Lower lobe of right lung (tissue), 2 donors: ENCODE measurements at places on chromosomes 12 and 14. TPM values are rescaled to one million over a fixed set of nuclear protein-coding genes. Genes with fewer than 3 reads are reported as not detected.

The LRIG3 gene
- 30.5 TPM for total RNA-seq

DNA sequence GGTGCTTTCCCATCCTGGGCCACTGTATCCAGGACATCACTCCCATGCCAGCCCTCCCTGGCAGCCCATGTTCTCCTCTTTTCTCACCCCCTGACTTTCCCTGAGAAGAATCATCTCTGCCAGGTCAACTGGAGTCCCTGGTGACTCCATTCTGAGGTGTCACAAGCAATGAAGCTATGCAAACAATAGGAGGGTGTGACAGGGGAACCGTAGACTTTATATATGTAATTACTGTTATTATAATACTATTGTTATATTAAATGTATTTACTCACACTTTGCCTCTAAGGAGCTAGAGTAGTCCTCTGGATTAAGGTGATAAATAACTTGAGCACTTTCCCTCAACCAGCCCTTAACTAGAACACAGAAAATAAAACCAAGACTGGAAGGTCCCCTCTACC, 9.2 kb downstream of the ZNF219 start:
- H3K4me1 ChIP-seq = peaks cover 24% of the 10 kb centered on the region
- no peak overlapping the region for H3K4me3 ChIP-seq
- no peak overlapping the region for H3K27ac ChIP-seq

GRCh38 chr14:44149597-44149996, 357.5 kb downstream of the FSCB start:
- H3K4me1 ChIP-seq = no peaks in the 10 kb centered on the region
- no peaks in the 10 kb centered on the region for H3K36me3 ChIP-seq
- H3K27ac ChIP-seq = no peak overlapping the region
- DNase-seq = no peak

DNA sequence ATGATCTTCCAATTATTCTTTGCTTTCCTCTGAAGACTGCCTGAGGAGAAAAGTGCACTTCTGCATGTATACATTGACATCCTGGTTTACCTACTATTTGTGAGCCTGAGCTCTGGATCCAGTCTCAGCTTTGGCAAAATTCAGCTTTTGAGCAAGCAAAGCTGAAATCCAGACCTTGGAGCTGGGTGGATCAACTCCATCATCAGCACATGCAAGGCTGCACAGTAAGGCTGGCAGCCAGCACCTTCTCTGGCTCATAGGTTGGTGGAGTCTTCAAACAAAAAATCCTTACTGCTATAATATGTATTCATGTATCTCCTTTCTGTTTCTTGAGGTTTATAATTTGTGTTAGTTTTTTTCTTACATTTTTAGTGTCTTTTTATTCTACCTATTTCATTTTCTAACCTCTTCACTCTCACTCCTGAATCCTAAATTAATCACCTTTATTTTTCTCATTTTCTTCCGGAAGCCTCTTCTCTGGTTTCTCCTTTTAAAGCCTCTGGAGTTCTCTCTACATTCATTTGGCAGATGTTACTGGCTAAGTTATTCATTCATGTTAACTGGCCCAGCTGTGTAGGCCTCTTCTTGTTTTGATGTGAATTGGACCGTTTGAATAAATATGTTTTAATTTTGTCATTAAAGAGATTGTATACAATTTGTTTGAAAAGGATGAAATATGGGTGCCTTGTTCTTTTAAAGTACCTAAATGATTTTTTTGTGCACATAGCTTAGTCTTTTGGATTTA, 224.8 kb downstream of the DACT1 start:
- no peaks in the 10 kb centered on the region for H3K4me1 ChIP-seq
- no peak overlapping the region for H3K4me3 ChIP-seq
- H3K36me3 ChIP-seq = no peaks in the 10 kb centered on the region
- H3K27me3 ChIP-seq = no peaks in the 10 kb centered on the region
- no peak for DNase-seq

DNA sequence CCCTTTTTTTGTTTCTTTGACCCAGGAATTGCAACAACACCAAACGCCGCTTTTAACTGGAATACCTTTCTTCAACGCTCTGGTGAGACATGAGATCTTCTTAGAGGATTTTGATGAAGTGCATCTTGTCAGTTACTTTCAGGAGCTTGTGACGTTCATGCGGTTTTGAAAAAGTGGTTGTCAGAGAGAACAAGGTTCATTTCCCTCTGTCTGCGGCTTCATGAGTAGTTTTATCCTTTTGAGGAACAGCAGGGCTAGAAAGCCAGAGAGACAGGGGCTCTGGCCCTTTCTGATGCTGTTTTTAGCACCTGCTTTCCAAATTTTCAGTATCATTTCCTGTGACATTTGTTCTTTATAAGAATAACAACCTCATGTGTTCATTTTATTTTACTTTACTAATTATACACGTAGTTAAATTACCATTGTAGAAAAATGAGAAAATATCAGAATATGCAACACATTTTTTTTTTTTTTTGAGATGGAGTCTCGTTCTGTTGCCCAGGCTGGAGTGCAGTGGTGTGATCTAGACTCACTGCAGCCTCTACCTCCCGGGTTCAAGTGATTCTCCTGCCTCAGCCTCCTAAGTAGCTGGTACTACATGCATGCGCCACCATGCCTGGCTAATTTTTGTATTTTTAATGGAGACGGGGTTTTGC, 61.8 kb downstream of the GLT1D1 start:
- H3K27ac ChIP-seq = no peak overlapping the region
- peaks cover under 1% of the 10 kb centered on the region for H3K4me1 ChIP-seq
- no peaks in the 10 kb centered on the region for H3K27me3 ChIP-seq
- DNase-seq = no peak
- H3K36me3 ChIP-seq = no peaks in the 10 kb centered on the region

DNA sequence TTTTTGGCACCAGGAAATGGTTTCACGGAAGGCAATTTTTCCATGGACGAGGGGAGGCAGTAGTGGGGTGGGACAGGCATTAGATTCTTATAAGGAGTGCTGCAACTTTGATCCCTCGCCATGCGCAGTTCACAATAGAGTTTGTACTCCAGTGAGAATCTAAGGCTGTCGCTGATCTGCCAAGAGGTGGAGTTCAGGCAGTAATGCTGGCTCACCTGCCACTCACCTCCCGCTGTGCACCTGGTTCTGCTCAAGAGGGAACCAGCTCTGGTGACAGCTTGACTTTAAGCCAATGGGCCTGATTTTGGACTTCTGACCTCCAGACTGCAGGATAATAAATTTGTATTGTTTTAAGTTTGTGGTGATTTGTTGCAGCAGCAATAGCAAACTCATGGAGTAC, 80.8 kb upstream of the TTC7B start:
- peaks cover 39% of the 10 kb centered on the region for H3K36me3 ChIP-seq
- H3K27ac ChIP-seq = no peak overlapping the region
- no peaks in the 10 kb centered on the region for H3K27me3 ChIP-seq
- no peak overlapping the region for H3K4me3 ChIP-seq
- no peak for DNase-seq

- H3K4me3 ChIP-seq = no peak overlapping the region
- H3K27ac ChIP-seq = no peak overlapping the region
- no peaks in the 10 kb centered on the region for H3K27me3 ChIP-seq
- no peaks in the 10 kb centered on the region for H3K36me3 ChIP-seq
Observed at GRCh38 chr12:84862186-84862585, 50.4 kb downstream of the SLC6A15 start.

GRCh38 chr12:34021071-34021470, 1.2 kb upstream of the ALG10 start:
- DNase-seq = no peak
- no peaks in the 10 kb centered on the region for H3K27me3 ChIP-seq
- no peak overlapping the region for H3K27ac ChIP-seq
- H3K36me3 ChIP-seq = peaks cover 13% of the 10 kb centered on the region

GRCh38 chr12:117863002-117863709, 105.6 kb downstream of the KSR2 start:
- H3K4me1 ChIP-seq = no peaks in the 10 kb centered on the region
- no peak overlapping the region for H3K4me3 ChIP-seq
- H3K27ac ChIP-seq = no peak overlapping the region
- no peak for DNase-seq
- H3K36me3 ChIP-seq = no peaks in the 10 kb centered on the region
